ENCODE measurements at places on chromosomes 3 and 15. TPM values are rescaled to one million over a fixed set of nuclear protein-coding genes. Genes with fewer than 3 reads are reported as not detected.

GRCh38 chr3:109869586-109869985 lies 532.2 kb upstream of the DPPA4 start:
- H3K4me1 ChIP-seq, result no peaks in the 10 kb centered on the region
- no peak for DNase-seq
- no peaks in the 10 kb centered on the region for H3K27me3 ChIP-seq

- DNase-seq, result no peak
- H3K27me3 ChIP-seq, result peaks cover 18% of the 10 kb centered on the region
- no peak overlapping the region for H3K4me3 ChIP-seq
- no peaks in the 10 kb centered on the region for H3K36me3 ChIP-seq
- no peak overlapping the region for H3K27ac ChIP-seq
- no peaks in the 10 kb centered on the region for H3K4me1 ChIP-seq
Observed at GRCh38 chr15:61835496-61836106, 224.6 kb downstream of the VPS13C start.

DNA sequence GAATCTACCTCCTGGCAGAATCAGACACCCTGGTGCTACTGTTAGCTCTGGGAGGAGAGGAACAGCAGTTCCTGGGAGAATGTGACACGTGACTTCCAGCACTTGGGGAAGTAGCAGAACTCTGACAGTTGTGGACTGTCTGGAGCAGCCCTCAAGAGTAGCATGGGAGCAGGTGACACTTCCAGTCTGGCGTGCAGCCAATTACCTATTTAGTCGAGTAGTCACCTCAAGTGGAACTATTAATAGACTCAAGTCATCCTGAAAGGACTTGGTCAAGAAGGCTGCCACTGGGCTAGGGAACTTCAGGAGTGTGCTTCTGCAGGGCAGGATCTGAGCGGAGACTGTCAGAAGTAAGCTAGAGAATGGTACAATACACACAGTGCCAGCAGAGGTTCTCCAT lies 62.3 kb downstream of the MTHFS start:
- no peak overlapping the region for H3K27ac ChIP-seq
- H3K27me3 ChIP-seq, result no peaks in the 10 kb centered on the region
- DNase-seq, result no peak
- H3K4me1 ChIP-seq, result no peaks in the 10 kb centered on the region

Gene C3orf49
- total RNA-seq, result not detected

Gene SAXO2
- 1.2 TPM for total RNA-seq

Gene CSPG5
- total RNA-seq, result 1.2 TPM

Data from astrocyte (in vitro differentiated cells and primary cell).